ENCODE measurements at places on chromosomes 16 and 17. TPM values are rescaled to one million over a fixed set of nuclear protein-coding genes. Genes with fewer than 3 reads are reported as not detected.
A peak's percentile ranks its signal among the peaks of the same experiment; 100 is the strongest.

The HS3ST3B1 gene
- 9.8 TPM for total RNA-seq

DNA sequence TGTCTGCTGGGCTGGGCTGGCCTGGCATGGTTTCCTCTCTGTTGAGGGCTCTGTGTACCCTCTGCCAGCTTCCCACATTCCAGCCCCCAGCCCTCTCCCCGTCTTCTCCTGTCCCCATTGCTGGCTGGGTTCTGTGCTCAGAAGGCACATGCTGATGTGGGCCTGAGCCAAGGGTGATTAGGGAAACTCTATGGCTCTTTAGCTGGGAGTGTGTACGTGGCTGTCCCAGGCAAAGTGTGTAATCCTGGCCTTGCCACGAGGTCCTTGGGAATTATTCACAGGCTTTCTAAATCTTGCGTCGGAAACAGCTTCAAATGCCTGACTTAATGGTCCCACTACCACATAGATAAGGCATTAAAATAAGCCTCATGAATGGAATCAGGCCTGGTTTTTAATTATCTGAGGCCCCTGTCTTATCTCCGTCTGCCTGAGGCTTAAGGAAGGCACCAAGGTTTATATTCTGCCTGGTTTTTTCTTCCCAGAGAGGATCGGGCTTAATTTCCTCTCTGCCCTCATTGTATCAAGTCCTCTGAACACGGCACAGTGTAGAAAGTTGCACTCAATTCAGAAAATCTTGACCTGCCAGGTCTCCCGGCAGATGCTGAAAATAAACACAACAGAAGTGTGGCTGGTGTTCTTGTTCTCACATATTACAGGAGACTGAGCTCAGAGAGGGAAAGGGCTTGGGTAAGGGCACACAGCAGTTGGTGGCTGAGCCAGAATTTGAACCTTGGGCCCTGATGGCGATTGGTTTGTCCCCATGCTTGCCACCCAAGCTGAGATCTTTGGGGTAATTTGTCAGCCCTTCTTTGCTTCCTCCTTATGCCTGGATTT lies 52.9 kb upstream of the LGALS9 start:
- H3K27ac ChIP-seq: peak overlapping the region; percentile 90
- H3K27me3 ChIP-seq: no peaks in the 10 kb centered on the region
- H3K4me3 ChIP-seq: no peak overlapping the region
- peaks cover 74% of the 10 kb centered on the region for H3K4me1 ChIP-seq
- peaks cover 48% of the 10 kb centered on the region for H3K36me3 ChIP-seq

The OR1A1 gene
- not detected for total RNA-seq

The GP1BA gene
- total RNA-seq: not detected

- no peak overlapping the region for H3K27ac ChIP-seq
- H3K27me3 ChIP-seq: peaks cover 2% of the 10 kb centered on the region
- no peak for DNase-seq
- H3K4me3 ChIP-seq: no peak overlapping the region
- H3K4me1 ChIP-seq: no peaks in the 10 kb centered on the region
Measured at GRCh38 chr17:21360048-21360447, 16.1 kb upstream of the KCNJ12 start.

DNA sequence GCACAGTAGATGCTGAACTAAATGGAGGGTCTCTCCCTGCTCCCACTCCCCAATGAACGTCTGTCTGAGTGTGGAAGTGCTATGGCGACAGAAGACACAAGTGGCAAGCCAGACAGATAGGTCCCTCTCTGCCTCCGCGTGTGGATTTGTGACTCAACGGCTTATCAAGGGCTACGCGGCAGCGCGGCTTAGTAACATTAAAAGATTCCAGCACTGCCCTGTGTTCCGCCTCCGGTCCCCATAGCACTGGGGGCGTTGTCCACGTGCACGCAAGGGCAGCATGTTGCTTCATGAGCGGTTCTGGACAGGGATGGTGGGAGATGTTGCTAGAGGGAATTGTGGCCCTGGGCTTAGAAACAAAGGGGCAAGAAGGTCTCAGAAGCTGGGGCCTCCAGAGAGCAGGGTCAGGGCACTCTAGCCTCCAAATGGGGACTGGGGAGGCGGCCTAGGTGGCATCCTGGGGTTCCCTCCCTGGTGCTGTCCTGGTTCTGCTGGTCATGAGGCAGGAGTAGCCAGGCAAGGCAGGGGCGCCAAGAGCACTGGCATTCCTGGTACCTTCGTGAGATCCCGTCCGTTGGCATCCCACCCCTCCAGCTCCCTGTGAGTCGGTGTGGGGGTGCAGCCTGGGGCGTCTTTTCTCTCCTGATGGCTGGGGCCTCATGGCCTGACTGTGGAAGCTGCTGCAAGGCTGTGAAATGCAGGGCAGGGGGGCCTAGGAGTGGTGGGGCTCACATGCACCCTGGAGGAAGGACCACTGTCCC lies 9.1 kb downstream of the CRHR1 start:
- no peak for DNase-seq
- H3K27me3 ChIP-seq: peaks cover 33% of the 10 kb centered on the region
- no peak overlapping the region for H3K27ac ChIP-seq
- no peak overlapping the region for H3K4me3 ChIP-seq
- H3K4me1 ChIP-seq: no peaks in the 10 kb centered on the region

DNA sequence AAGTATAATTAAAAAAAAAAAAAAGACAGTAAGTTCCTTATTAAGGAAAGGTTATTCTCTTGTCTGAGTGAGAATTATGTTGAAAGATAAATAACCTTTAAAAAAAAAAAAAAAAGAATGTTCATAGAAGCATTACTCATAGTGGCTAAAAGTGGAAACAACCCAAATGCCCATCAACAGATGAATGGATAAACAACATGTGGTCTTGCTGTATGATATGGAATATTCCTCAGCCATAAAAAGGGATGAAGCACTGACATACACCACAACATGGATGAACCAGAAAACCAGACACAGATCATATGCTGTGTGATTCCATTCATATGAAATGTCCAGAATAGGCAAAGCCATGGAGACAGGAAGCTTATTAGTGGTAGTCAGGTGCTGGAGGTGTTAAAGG lies 9.2 kb upstream of the CCNF start:
- no peak overlapping the region for H3K27ac ChIP-seq
- H3K4me3 ChIP-seq: no peak overlapping the region
- H3K27me3 ChIP-seq: peaks cover 1% of the 10 kb centered on the region
- DNase-seq: no peak

The CD68 gene
- total RNA-seq: 10.1 TPM

DNA sequence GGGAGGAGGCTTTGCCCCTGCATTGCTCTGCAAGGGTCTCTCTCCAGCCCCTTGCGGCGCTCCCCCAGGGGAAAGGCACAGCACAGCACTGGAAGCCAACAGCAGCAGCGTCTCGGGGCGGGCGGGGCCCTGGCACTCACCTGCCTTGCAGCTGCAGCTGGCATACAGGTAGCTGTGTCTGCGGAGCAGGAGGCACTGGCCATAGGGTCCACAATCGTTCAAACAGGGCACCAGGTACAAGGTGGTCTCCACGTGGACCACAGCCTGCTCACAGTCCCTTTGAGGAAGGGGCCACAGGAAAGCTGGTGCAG lies 4.2 kb upstream of the MRPL28 start:
- H3K36me3 ChIP-seq: peaks cover 8% of the 10 kb centered on the region
- no peak overlapping the region for H3K4me3 ChIP-seq
- no peak for DNase-seq
- H3K4me1 ChIP-seq: peaks cover 12% of the 10 kb centered on the region
- H3K27ac ChIP-seq: no peak overlapping the region

The TEX19 gene
- not detected for total RNA-seq

- no peaks in the 10 kb centered on the region for H3K27me3 ChIP-seq
- no peak overlapping the region for H3K27ac ChIP-seq
- H3K4me3 ChIP-seq: no peak overlapping the region
- no peaks in the 10 kb centered on the region for H3K4me1 ChIP-seq
Measured at GRCh38 chr17:68993112-68993511, 37.9 kb upstream of the ABCA8 start.

The CACNG5 gene
- total RNA-seq: not detected

- no peak for DNase-seq
- H3K27ac ChIP-seq: no peak overlapping the region
- no peak overlapping the region for H3K4me3 ChIP-seq
- H3K27me3 ChIP-seq: no peaks in the 10 kb centered on the region
Measured at GRCh38 chr17:65158622-65159021, 21.5 kb downstream of the RGS9 start.

DNA sequence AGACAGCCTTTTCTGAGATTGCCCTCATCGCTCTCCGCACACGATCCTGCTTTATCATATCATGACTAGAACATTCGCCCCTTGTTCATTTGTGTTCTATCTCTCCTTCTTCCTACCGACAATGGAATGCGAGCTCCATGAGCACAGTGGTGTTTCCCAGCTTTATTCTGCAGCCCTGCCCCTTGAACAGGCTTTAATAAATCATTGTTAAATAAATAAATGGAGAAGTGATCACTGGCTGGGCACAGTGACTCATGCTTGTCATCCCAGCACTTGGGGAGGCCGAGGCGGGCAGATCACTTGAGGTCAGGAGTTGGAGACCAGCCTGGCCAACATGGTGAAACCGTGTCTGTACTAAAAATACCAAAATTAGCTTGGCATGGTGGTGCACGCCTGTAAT lies 1063.3 kb upstream of the EEF2KMT start:
- H3K27ac ChIP-seq: no peak overlapping the region
- DNase-seq: no peak
- H3K27me3 ChIP-seq: no peaks in the 10 kb centered on the region

GRCh38 chr17:38341035-38341721 lies 2.6 kb downstream of the GPR179 start:
- H3K4me3 ChIP-seq: no peak overlapping the region
- no peak for DNase-seq
- no peak overlapping the region for H3K27ac ChIP-seq
- no peaks in the 10 kb centered on the region for H3K4me1 ChIP-seq
- H3K36me3 ChIP-seq: no peaks in the 10 kb centered on the region

- no peaks in the 10 kb centered on the region for H3K27me3 ChIP-seq
- no peak overlapping the region for H3K4me3 ChIP-seq
- no peak overlapping the region for H3K27ac ChIP-seq
- no peak for DNase-seq
- peaks cover 4% of the 10 kb centered on the region for H3K36me3 ChIP-seq
- H3K4me1 ChIP-seq: no peaks in the 10 kb centered on the region
Measured at GRCh38 chr17:4446326-4447071, 12.8 kb downstream of the SPNS3 start.

The HCRT gene
- total RNA-seq: not detected

The GPR179 gene
- total RNA-seq: not detected

The ABI3 gene
- 28.5 TPM for total RNA-seq

DNA sequence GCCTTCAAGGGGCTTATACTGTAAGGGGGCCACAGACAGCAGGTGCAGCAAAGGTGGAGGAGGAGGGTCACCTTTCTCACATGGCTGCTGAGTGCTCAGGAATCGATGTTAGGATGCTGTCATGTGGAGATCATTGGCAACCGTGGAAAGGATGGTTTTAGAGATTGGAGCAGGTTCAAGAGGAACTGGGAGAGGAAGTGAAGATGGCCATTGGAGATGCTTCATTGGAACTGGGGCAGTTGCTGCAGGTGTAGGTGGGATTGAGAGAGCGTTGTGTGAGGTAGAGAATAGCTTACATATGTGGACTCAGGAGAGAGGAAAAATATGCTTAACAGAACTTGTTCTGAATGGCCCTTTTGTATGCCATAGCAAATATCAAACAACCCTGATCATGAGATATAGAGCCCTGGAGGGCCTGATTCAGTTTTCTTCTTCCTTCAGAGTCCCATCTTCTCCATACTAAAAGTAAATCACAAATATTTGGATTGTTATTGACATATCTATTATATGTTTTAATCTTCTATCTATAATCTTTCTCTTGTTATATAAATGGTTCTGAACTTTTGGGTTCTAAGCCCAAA lies 40.8 kb downstream of the LDHD start:
- peaks cover 31% of the 10 kb centered on the region for H3K36me3 ChIP-seq
- H3K4me3 ChIP-seq: peak overlapping the region; percentile 69
- H3K4me1 ChIP-seq: peaks cover 51% of the 10 kb centered on the region
- H3K27ac ChIP-seq: peak overlapping the region; percentile 90
- DNase-seq: no peak

- H3K4me1 ChIP-seq: peaks cover 6% of the 10 kb centered on the region
- peaks cover 9% of the 10 kb centered on the region for H3K27me3 ChIP-seq
- H3K27ac ChIP-seq: no peak overlapping the region
- H3K36me3 ChIP-seq: no peaks in the 10 kb centered on the region
- no peak overlapping the region for H3K4me3 ChIP-seq
- DNase-seq: no peak
Measured at GRCh38 chr16:81237942-81238295, 570 bp upstream of the BCO1 start.

- no peak overlapping the region for H3K4me3 ChIP-seq
- no peak for DNase-seq
- H3K27me3 ChIP-seq: peaks cover 2% of the 10 kb centered on the region
- H3K4me1 ChIP-seq: no peaks in the 10 kb centered on the region
- H3K36me3 ChIP-seq: no peaks in the 10 kb centered on the region
Measured at GRCh38 chr17:37671028-37671823, 28.0 kb upstream of the DDX52 start.

GRCh38 chr17:42979511-42980273 lies at the start of gene PTGES3L:
Gene PTGES3L, minus strand, starts transcription at chr17:42980080. Its CDS starts 27 bp downstream, at chr17:42980053.
- H3K27ac ChIP-seq: peak within 1 kb of the TSS; percentile 96
- H3K36me3 ChIP-seq: peaks cover 22% of the 10 kb centered on the region
- no peaks in the 10 kb centered on the region for H3K27me3 ChIP-seq

The CLEC18A gene
- total RNA-seq: 0.43 TPM

DNA sequence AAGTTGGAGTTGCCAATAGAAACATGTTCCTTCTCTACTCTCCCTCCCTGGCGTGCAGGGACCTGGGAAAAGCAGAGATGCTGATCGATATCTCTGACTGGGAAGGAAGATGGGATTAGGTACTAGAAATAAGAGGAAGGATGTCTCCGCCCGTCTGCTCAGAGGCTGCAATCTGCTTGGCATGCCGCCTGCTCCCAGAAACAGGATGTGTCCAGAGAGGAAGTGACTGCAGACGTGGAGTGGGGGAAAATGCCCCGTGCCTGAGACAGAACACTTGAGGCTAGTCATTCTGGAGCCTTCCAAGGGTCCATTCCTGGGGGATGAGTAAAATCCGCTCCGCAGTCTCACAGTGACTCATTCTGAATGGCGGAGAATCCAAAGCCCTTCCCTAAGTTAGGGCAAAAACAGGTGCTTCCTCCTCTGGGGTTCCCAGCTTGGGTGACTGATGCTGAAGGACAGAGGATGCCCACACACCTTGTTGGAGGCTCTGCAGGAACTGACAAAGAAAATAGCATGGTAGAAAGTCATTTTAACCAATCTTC lies 45.0 kb upstream of the SMURF2 start:
- H3K27me3 ChIP-seq: no peaks in the 10 kb centered on the region
- DNase-seq: no peak
- peaks cover 38% of the 10 kb centered on the region for H3K4me1 ChIP-seq
- no peaks in the 10 kb centered on the region for H3K36me3 ChIP-seq
- H3K27ac ChIP-seq: no peak overlapping the region
- no peak overlapping the region for H3K4me3 ChIP-seq

DNA sequence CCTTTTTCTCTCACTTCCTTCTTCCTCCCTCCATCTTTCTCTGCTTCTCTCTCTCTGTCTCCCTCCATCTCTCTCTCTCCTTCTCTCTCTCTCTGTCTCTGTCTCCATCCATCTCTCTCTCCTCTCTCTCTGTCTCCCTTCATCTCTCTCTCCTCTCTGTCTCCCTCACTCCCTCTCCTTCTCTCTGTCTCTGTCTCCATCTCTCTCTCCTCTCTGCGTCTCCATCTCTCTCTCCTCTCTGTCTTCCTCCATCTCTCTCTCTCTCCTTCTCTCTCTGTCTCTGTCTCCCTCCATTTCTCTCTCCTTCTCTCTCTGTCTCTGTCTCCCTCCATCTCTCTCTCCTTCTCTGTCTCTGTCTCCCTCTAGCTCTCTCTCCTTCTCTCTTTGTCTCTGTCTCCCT lies 194.1 kb downstream of the GSG1L start:
- H3K4me3 ChIP-seq: no peak overlapping the region
- H3K4me1 ChIP-seq: peaks cover 6% of the 10 kb centered on the region
- H3K36me3 ChIP-seq: peaks cover 2% of the 10 kb centered on the region
- DNase-seq: no peak
- no peaks in the 10 kb centered on the region for H3K27me3 ChIP-seq

The OR1G1 gene
- total RNA-seq: not detected

GRCh38 chr16:83737729-83738354 lies 69.9 kb upstream of the HSBP1 start:
- H3K27me3 ChIP-seq: no peaks in the 10 kb centered on the region
- H3K27ac ChIP-seq: no peak overlapping the region
- H3K36me3 ChIP-seq: no peaks in the 10 kb centered on the region

All from activated T-helper 2 cell treated with anti-CD3 and anti-CD28 coated beads, Interferon-gamma antibody, Interleukin-2, Interleukin-4, amounts not matched to agents 10 μg/mL and 5 μg/mL and 100 μg/mL, durations not matched to agents 14 hours and 24 hours and 36 hours (primary cell).